ENCODE measurements at places on chromosomes 11 and 22.

- DNase-seq = no peak
Measured at GRCh38 chr11:66112601-66113499, 42.8 kb downstream of the PACS1 start.

DNA sequence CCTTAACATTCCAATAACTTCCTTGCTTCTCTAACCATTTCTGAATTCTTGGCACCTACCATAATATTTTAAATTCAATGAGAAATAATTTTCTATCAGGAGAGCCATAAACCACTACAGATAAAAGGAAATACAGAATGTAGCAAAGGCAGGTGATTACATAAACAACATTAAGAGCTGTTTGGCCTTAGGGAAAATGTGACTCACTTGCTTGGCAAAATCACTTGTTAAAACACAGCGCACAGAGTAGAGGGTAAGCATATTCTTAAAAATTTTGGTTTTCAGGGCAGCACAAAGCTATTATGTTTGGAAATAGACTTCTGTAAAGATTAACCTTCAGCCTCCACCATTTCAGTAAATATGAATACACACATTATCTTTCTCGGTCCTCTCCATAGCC lies 26.4 kb downstream of the IZUMO1R start:
- DNase-seq = no peak

DNA sequence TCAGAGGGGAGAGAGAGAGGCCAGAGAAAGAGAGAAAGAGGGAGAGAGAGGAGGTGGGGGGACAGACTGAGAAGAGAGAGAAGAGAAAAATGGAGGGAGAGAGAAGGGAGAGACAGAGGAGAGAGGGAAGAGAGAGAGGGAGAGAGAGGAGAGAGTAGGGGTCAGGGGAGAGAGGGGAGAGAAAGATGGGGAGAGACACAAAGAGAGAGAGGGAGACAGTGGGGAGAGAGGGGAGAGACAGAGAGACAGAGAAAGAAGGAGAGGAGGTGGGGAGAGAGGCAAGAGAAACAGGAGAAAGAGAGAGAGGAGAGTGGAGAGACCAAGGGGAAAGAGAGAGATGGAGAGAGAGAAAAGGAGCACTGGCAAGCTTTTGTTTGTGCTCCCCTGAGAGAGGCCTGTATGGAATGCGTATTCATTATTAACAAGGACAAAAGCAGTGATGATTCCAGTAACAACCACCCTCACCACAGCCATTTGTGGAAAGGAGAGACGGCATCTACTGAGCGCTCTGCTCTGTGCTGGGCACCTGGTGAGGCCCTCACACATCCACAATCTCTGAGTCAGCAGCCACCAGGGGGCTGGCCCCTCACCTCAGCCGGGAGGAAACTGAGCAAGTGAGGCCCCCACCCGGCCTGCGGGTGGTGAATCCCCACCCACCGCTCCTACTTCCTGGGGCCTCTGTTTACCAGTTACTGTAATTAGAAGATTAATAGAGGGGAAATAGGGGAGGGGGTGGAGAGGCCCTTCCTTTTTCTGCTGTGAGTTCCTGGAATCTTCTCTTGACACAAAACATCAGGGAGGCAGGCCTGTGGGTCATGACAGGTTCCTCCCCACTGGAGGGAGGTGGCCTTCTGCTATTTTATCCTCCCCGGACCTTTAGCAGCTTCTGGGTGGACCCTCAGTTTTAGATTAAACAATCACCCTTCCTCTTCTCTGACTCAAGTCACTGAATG lies 14.6 kb upstream of the MIAT start:
- DNase-seq = peak; percentile 76

DNA sequence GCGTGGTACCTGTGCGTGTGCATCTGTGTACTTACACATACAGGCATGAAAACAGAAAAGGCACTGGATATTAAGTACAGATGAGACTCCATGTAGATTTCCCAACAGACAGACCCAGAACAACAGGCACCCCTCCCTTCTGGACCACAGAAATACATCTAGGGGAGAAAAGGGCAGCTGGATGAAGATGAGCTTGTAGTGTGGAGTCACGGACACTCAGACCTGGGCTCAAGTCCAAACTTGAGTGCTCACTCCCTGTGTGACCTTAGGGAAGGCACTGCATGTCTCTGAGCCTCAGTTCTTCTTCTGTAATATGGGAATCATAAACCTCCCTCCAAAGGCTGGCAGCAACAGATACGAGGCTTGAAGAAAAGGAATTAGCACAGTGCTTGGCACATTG lies 108.9 kb downstream of the GALNT18 start:
- no peak for DNase-seq

DNA sequence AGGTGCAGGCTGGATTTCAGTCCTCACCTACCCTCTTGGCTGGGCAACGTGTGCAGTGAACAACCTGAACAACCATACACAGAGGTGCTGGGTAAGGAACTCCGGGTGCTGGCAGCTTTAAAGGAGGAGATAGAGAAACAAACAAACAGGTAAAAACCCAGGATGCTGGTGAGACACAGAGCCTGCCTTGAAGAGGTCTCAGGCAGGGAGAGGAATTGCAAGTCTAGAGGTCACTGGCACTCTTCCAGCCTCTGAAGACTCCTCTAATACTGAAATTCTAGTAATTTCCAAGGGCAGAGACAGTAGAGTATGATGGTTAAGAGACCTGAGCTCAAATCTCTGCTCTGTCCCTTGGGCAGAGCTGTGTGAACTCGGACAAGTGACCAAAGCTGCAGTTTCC lies 192.5 kb downstream of the CEP164 start:
- DNase-seq = no peak

DNA sequence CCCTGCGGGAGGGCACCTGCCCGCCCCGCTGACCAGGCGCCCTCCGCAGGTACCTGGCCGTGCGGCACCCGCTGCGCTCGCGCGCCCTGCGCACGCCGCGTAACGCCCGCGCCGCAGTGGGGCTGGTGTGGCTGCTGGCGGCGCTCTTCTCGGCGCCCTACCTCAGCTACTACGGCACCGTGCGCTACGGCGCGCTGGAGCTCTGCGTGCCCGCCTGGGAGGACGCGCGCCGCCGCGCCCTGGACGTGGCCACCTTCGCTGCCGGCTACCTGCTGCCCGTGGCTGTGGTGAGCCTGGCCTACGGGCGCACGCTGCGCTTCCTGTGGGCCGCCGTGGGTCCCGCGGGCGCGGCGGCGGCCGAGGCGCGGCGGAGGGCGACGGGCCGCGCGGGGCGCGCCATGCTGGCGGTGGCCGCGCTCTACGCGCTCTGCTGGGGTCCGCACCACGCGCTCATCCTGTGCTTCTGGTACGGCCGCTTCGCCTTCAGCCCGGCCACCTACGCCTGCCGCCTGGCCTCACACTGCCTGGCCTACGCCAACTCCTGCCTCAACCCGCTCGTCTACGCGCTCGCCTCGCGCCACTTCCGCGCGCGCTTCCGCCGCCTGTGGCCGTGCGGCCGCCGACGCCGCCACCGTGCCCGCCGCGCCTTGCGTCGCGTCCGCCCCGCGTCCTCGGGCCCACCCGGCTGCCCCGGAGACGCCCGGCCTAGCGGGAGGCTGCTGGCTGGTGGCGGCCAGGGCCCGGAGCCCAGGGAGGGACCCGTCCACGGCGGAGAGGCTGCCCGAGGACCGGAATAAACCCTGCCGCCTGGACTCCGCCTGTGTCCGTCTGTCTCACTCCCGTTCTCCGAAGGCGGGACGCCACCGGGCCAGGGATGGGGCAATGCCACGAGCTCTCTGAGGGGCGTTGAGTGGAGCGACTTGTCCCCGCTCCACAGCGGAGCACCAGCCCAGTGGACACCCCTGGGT lies 1.8 kb downstream of the GALR3 start:
- DNase-seq = no peak

GRCh38 chr11:11535611-11536010 lies 86.2 kb downstream of the GALNT18 start:
- DNase-seq = no peak

GRCh38 chr22:30546616-30547015 lies at the start of gene SEC14L6:
Gene SEC14L6, minus strand, starts transcription at chr22:30546741. Its CDS starts 59 bp downstream, at chr22:30546682.
- DNase-seq = no peak

DNA sequence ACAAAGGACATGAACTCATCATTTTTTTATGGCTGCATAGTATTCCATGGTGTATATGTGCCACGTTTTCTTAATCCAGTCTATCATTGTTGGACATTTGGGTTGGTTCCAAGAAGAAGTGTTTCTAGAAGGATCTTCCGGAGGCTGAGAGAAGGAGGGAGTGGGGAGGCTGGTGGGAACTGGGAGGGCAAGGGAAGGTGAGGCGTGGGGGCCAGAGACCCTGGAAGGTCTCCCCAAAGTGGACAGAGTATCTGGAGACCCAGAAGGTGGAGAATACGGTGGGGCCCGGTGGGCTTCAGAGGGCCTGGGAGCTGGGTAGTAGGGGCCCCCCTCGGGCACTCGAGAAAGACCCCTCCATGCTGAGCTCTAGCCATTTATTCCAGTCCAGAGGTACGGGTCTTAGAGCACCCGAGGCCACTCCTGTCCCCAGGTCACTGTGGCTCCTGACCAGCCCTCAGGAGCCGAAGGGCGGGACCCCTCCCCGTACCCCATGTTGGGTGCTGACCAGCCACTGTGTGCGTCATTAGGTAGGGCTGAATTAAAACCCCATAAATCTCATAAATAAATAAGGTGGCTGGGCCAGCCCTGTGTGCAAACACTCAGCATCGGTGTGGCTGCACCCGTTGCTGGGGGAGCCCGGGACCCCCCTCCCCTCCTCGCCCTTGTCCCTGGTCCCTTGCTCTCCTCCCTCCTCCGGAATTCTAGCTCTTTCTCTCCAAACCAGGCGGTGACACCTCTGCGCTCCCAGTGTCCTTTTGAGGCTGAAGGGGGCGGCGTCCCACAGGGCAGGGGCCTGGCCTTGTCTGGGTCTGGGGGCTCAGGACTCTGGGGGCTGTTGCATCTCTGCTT lies 38.8 kb upstream of the MUC5AC start:
- DNase-seq = no peak

- DNase-seq = no peak
Measured at GRCh38 chr11:19284881-19285280, 44.1 kb upstream of the E2F8 start.

DNA sequence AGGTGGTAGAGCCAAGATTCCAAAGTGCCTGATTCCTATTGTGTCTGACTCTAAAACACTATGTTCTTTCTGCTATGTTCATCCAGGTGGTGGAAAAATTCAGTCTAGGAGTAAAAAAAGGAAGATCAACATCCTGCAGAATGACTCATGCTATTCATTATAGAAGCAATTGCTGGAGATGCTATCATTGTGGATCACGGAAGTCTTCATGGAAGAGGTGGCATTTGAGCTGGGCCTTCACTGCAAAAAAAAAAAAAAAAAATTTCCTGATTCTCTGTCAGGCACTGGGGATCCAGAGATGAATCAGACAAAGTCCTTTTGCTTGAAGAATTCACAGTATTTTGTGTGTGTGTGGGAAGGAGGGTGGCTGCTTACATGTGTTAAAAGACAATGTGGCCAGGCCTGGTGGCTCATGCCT lies 1.4 kb upstream of the UVRAG start:
- no peak for DNase-seq

- peak; percentile 13 for DNase-seq
Measured at GRCh38 chr11:8209208-8209807, 40.5 kb upstream of the RIC3 start.

- DNase-seq = no peak
Measured at GRCh38 chr11:74806267-74806666, 57.6 kb downstream of the RNF169 start.

DNA sequence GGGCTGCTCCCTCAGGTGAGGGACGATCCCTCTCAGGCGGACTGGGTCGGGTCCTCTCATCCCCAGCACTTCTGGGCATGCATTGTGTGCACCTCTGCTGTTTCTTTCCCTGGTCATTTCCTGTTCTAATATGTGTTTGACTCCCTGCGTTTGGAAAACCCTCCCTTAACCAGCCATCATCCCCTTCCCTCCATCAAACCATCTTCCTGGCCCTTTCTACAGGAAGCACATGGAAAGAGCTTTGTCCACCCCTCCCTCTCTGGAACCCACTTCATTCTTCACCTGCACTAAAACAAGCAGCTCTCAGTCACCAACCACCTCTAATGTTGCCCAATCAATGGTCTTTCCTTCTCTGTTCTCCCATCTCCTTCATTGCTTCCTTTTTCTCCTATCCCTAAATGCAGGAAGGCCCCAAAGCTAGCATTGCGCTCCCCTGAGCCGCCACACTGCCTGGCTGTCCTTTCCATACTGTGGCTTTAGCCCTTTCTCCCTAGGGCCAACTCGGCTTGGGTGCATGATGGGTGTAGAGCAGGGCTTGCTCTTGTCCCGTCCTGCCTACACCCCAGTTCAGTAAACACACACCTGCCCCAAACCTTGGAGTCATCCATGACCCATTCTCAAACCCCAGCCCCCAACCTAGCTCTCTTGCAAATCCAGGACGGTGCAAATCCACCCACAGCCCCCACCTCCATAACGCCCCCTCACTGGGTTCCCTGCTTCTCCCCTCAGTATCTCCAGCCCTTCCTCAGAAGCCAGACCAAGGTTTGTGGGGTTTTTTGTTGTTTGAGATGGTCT lies 5.4 kb upstream of the GAS2L1 start:
- DNase-seq = peak; percentile 18

DNA sequence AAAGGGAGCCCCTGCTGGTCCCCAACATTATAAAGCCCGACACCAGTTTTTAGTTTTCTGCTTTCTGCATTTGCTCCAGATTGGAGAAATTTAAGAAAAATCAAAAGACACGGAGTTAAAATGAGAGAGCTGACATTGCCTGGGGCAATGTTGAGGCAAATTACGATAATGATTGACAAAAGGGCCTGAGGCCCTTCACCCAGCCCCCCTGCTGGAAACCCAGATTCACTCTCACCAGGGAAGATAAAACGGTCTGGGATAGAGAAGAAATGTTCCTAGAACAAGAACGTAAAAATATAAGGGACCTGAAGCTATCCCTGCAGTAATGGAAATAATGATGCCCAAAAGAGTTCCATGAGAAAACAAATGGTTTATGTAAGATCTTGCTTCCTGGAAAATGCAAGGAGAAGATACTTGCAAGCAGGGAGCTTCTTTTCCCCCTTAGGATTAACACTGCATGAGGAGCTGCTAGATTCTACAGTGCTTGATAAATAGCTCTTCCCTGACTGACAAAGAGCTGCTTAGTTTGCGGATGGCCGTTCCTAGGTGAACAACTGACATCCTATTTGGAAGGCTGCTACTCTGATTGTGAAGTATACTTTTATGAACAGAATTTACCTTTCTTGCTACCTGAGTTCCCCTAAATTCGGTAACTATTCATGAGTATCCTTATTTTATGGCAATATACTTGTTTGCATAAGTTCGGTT lies 40.6 kb upstream of the GNAZ start:
- DNase-seq = no peak

- no peak for DNase-seq
Measured at GRCh38 chr11:69074375-69075140, 25.8 kb downstream of the TPCN2 start.

DNA sequence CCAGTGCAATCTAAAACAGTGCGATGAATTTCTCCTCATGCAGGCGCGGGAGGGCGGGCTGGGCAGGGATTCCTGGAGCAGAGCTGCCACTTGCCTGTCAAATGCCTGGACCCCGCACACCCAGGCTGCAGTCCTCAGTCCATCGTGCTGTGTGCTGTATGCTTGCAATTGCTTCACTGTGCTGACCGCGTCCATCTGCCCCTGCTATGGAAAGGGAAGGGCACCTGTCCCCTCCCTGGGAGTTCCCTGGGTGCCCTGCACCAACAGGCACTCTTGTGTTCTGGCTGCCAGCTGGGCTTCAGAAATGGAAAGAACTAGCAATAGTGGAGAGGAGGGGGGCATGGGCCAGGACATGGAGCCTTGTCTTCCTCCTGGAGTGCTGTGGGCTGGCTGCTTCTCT lies 185.4 kb upstream of the B3GAT1 start:
- no peak for DNase-seq
